Activated naive CD4-positive, alpha-beta T cell treated with anti-CD3 and anti-CD28 coated beads, Interleukin-2, amount 10 ng/mL, durations not matched to agents 7 days and 5 days (primary cell): ENCODE measurements at places on chromosomes 6 and 20.
A peak's percentile ranks its signal among the peaks of the same experiment; 100 is the strongest.

DNA sequence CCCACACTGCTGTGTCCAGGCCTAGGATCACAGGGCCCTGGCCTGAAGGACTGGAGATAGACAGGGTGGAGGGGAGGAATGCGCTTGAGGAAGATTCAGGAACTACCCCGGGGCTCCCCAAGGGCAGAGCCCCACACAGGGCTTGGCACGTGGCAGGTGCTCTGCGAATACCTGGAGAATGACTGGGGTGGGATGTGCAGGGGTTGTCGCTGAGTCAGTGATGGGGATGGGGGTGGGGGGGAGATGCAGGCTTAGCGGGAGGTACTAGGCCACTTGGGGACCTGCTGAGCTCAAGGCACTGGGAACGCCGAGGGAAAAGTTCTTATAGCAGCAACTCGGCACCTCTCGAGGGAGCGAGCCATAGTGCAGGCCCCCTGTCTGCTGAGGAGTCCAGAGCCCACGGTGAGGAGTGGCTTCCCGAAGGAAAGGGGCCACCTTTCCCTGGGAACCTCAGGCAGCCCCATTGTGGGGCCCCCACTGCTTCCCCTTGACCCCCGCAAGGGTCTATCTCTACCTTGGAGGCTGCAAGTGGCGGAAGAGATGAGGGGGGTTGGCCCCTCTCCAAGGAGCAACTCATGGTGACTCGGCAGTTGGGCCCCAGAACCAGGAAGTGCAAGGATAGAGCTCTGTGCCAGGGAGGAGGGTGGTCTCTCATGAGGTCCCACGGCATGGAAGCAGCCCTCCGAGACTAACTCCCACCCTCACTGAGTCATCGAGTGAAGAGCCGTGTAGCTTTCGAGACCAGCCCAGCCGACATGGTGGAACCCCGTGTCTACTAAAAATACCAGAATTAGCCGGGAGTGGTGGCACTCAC is 33.1 kb downstream of the SRC start:
- no peak for DNase-seq

GRCh38 chr6:33856655-33857054 is 52.9 kb upstream of the MLN start:
- peak; percentile 84 for DNase-seq

- no peak for DNase-seq
These were observed 28.3 kb downstream of the RNASET2 start for GRCh38 chr6:166927935-166928643.

- DNase-seq = no peak
These were observed 110.9 kb downstream of the QRSL1 start for GRCh38 chr6:106740287-106740686.
